GM23248 (cell line): ENCODE measurements at places on chromosomes 16 and 17. TPM values are rescaled to one million over a fixed set of nuclear protein-coding genes. Genes with fewer than 3 reads are reported as not detected.

The HS3ST3A1 gene
- total RNA-seq = 85.1 and 99.3 TPM in 2 replicates

GRCh38 chr17:7351665-7352502, at the start of gene KCTD11:
Gene KCTD11, plus strand, starts transcription at chr17:7352162.
- peak; percentile 96 for DNase-seq

The APOBR gene
- total RNA-seq = not detected in 2 replicates

DNA sequence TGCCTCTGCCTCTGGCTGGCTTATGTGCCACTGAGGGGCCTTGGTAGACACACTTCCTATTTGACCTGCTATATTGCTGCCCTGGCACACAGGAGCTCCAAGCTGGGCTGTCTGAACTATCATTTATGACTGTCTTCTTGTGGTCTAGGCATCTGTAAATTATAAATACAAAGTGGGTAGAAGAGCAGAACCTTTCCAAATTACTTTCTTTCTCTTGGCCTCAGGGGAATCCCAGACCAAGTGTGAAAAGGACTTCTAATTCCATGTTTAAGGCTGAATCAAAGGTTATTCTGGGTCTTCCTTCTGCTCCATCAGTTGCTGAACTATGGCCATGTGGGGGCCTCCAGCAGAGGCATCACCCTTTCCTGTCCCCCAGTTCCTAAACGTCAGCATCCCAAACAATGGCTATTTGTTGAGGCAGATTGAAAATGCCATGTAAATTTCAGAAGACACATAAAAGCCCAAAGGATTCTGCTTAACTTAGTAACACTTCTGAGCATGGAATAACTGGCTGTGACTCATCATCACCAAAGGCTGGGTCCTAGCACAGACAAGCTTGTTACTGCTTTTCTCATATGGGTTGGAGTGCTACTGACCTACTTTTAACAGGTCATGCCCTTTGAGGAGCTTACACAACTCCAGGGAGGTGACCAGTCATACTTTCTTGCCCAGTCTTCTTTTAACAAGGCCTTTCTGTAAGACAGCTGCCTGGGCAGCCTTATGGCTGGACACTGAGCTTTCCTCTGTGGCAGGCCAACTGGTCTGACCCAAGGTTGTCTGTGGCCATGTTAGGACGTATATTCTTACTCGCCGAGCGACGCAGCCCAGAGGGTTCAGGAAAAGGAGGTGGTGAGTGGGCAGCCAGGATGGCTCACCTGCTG, 154.8 kb downstream of the VPS53 start:
- peak; percentile 94 for DNase-seq

GRCh38 chr16:47916266-47916665, 239.5 kb downstream of the ABCC12 start:
- no peak for DNase-seq

- no peak for DNase-seq
Observed at GRCh38 chr16:81467815-81468214, 23.2 kb downstream of the CMIP start.

DNA sequence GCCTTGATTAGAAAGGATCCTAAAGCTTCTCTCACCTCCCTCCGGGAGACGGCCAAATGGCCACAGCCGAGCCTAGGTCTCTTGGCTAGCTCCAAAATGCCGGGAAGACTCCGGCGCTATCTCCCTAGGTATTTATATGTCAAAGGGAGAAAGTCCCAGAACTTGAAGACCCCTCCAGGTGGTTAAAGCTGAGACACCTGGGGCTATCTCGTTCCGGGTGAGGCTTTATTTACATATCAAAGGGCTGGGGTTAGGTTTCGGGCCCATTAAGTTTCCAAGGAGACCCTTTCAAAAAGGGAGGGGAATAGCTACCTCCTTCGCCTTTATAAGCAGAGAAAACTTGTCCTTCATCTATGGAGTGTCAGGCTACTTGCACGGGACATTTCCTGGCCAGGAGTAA, 70.9 kb upstream of the KIFC3 start:
- DNase-seq = no peak

The CEP112 gene
- total RNA-seq = 6.6 and 14.8 TPM in 2 replicates

GRCh38 chr17:77434136-77435114, 293.7 kb downstream of the SEC14L1 start:
- DNase-seq = no peak

The PLXDC1 gene
- not detected in 2 replicates for total RNA-seq

The TENT4B gene
- total RNA-seq = 12.6 and 16.7 TPM in 2 replicates
